RKO (cell line): ENCODE measurements at places on chromosomes 13 and 19.

DNA sequence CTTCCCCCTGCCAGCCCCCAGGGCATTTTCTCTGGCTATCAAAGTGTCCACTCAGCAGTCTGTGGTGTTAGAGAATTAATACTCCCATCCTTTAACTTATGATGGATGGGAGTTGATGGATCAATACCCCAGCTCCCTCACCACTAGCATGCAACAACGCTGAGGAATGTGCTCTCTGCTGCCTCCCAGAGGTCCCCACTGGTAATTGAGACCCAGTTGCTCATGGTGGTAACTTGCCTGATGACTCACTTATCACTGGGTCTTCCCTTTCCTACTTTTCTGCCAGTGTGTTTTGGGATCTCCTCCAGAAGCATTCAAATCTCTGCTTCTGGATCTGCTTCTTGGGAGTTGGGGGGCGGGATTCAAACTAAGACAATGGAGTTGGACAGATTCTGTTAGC is 20.3 kb upstream of the CACNA1A start:
- DNase-seq = peak; percentile 59

- DNase-seq = no peak
Observed at GRCh38 chr19:51821456-51821855, 26.5 kb downstream of the FPR3 start.

DNA sequence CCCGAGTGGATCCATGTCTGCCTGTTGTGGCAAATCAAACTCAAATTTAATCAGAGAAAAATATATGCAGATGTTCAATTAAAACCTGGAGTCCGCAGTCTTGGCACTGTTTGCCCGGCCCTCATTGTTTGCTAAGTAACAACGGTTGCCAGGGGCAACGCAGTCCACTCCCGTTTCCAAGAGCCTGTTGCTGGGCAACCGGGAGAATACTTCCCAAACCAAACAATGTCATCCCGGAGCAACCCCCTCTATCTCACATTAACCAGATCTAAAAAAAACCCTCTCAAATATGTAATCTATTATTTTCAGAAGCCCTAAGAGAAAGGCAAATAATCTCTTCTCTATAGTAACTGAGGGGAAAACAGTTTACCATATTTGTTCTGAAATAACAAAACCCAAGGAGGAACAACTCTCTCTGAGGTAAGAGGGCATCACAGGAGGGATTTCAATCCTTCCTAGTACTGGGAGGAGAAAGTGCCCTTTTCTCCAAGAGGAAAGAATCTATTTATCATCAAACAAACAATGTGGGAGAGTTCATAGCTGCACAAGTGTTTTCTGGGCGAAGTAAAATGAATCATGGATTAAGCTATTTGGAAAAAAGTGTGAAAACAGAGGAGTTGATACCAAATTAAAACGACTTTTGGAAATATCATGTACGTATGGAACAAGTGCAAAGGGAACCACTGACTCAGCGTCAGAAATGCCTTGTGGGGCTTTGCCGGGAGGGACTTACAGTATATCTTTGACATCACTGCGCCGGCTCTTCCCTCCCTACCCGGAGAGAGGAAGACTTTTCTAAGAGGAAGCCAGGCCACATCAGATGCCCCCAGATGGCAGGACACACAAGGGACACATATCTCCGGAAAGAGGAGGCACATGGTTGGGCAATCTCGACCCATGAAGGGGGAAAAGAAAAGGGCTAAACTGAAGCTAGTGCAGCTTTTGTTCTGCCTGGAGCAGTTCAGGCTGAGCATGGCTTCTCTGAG is 43.3 kb downstream of the RFX2 start:
- DNase-seq = no peak

DNA sequence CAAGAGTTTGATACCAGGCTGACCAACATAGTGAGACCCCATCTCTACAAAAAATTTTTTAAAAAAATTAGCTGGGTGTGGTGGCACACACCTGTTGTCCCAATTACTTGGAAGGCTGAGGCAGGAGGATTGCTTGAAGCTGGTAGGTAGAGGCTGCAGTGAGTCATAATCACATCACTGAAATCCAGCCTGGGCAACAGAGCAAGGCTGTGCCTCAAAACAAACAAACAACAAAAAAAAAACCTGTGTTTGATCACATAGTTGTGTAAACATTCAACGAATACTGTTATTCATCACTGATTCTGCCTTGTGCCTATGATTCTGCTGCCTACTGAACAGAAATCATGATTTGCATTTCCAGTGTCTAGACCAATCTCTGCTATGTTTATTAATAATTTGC is 134.0 kb downstream of the TBC1D4 start:
- no peak for DNase-seq

- no peak for DNase-seq
Observed at GRCh38 chr13:48490241-48490640, 42.6 kb downstream of the RCBTB2 start.

- DNase-seq = no peak
Observed at GRCh38 chr19:13887517-13887916, 10.6 kb downstream of the NANOS3 start.
